ENCODE measurements at places on chromosomes 11 and 22.
A peak's percentile ranks its signal among the peaks of the same experiment; 100 is the strongest.

DNA sequence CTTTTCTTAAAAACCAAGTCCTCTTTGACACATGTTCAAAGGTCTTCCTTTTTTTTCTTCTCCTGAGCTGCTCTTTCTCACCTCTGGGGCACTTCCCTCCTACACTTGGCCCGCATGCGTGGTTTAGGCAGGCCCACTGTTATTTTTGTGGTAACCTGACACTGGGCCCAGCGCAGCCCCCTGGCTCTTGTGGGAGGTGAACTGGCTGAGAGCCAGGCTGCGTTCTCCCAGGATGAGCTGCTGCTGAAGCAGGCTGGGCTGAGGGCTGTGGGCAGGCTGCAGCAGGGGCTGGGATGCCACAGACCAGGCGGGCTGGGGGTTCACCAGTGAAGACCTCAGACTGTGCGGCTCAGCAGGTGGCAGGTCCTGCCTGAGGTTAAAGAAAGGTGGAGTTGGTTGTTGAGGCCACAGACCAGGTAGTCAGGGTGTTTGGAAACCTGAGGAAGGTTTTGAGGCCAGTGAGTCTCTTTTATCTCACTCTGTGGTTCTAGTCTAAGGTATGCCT, 72.4 kb downstream of the TEAD1 start:
- peak; percentile 96 for DNase-seq

DNA sequence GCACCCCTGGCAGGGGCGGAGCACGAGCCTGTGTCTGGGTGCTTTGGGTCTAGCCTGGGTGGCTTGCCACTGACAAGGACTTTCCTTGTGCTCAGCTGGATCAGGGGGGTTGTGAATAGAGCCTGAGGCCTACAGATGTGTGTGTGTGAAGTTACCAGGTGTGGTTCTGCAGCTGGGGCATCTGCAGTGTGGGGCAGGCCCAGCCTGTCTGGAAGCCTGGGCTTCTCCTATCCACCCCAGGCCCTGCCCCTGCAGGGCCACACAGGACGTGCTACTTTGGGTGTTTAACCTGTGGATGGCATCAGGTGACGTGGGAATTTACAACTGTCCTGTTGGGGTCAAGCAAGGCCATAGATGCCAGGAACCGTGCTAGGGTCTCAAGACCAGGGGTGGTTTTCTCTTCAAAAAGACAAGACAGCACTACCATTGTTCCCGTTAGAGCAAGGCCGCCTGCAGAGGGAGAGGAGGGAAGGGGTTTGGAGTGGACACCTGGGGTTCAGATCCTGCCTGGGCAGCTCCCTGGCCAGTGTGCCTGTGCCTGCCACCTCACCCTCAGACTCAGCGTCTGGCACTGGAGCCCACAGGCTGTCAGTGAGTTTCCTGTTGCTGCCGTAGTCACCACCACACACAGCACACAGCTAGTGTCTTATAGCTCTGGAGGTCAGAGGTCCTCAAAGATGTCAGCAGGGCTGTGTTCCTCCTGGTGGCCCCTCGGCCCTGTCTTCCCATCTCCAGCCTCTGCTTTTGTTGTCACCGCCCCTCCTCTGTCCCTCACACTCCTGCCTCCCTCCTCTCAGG, 31.6 kb downstream of the CTTN start:
- DNase-seq: no peak

GRCh38 chr11:91194546-91194945, 971.7 kb upstream of the CHORDC1 start:
- DNase-seq: no peak

GRCh38 chr11:129289350-129290040, 86.2 kb upstream of the BARX2 start:
- DNase-seq: no peak

DNA sequence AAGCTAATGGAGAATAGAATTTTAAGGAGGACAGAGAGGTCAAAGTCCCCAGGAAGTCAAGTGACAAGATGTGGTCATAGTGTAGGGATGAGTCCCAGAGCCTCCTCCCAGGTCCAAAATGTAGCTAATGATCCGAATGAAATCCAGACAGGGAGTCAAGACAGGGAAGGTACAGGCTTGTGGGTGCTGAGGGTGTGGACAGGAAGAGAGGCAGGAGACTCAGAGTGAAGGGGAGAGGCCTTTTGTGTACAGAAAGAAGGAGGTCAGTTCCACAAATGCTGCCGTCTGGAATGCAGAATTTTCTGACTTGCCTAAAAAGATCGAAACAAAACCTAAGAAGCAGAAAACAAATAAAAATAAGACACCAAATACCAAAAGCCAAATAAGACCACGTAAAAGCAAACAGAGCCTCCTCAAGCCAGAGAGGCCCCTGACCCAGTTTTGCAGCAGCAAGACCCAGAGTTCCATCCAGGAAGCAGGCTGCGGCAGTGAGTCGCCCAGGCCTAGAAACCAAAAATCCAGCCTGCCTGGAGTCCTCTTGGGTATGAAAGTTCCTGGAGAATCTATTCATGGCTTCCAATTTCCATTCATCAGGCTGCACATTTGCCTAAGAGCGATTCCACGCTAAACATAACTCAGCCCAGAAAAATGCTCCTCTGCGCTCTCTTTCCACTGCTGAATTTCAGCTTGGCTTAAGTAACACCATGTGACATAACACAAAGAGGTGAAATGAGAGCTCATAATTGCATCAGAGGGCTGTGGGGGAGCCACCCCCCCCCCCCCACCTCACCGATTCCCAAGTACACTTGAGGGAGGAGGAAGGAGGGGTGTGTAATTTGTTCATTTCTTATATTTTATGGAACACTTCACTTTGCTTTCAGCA, 71.2 kb downstream of the KIRREL3 start:
- DNase-seq: no peak

DNA sequence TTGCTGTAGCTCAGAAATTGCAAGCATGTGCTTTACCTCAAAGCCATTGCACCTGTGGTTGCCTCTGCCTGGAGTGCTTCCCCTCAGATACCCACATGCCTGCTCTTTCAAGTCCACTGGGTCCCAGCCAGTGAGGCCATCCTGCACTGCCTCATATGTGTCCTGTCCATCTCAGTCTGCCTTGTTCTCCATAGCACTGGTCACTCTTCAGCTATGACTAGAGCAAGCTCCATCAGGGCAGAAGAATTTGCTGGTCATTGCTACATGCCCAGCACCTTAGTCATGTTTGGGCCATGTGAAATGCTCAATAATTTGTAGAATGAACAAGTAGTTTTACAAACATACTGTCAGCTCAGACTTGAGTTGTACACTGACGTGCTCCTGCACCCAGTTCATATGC, 64.4 kb upstream of the HORMAD2 start:
- DNase-seq: no peak

- no peak for DNase-seq
These were observed 7.3 kb downstream of the AIP start for GRCh38 chr11:67489885-67490726.

DNA sequence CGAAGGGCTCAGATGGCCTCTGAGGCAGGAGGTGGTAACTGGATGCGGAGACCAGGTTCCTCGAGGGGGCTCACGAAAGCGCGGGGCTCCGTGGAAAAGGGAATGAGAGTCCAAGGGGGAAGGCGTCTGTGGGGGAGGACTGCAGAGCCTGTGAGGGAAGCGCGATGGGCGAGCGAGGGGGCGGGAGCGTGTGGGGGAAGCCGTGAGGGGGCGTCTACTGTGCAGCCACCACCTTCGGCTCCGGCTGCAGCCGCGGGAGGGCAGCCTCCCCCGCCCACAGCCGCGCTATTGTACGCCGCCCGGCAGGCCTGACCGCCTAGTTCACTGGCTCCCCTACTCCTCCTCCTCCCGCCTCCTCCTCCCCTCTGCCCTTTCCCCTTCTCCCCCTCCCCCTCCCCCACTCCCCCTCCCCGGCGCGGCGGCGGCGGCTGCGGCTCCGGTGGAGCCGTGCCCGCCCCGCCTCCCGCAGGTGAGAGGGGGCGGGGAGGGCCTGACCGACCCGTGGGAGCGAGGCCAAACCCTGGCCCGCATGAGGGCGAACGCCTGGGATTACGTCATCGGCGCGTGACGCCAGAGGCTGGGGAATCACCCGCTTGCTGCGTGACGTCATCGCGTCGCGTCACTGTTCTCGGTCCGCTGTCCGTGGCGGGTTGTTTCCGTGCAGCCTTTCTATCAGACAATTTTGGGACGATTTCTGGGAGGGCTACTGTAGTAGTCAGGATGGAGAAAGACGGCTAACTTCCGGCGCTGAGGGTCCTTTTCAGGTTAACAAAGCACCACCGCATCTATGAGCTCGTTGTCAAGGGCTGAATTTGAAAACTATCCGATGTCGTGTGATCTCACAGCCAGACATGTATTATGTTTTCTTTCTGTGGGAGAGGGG, at the start of gene PAK1:
TSS of gene PAK1 (minus strand) at position 294 of the 883 bp plus-strand sequence. CDS start 81,574 bp downstream, outside the sequence.
- peak; percentile 95 for DNase-seq

GRCh38 chr11:6876914-6877313, 489 bp downstream of the OR10A4 start:
- no peak for DNase-seq

DNA sequence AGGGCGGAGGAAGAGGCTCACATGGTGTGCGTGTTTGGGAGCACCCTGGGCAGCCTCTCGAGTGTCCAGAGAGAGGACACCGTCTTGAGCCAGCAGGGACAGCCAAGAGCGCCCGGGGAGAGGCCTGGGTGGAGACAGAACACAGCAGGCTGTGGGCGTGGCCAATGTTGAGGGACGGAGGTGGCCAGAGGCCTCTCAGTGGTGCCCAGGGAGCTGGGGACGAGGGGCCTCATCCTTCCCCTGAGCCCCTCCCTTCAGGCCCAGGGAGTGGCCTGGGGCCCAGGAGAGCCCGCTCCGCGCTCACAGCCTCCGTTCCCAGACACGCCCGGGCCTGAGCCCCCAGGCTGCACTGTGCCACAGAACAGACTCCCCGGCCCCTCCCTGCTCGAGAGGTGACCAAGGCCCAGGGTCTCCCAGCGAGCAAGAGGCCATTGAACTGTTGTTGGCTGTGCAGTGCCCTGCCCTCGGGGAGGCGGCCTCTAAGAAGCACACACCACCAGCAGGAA, 48.4 kb downstream of the CDKN1C start:
- DNase-seq: no peak

GRCh38 chr22:47231759-47232158, 469.3 kb downstream of the TBC1D22A start:
- no peak for DNase-seq

DNA sequence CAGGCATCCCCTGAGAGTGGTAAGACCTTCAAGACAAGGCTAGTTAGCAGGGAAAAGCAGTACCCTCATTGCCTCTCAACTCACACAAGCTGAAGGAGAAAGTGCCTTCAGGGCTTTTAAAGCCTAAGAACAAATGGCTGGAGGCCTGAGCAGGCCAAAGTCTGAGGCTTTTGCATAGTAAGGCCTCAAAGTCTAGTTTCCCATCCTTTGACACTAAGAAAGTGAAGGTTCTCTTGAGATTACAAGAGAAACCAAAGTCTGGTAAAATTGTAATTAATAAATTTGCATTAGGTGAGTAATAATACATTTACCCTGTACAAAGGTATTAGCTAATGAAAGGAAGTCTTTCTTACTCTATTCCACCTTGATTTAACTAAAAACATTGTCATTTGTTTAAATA, 47.0 kb upstream of the CCDC89 start:
- DNase-seq: no peak

- DNase-seq: no peak
These were observed 12.6 kb downstream of the SERPIND1 start for GRCh38 chr22:20786536-20786979.

DNA sequence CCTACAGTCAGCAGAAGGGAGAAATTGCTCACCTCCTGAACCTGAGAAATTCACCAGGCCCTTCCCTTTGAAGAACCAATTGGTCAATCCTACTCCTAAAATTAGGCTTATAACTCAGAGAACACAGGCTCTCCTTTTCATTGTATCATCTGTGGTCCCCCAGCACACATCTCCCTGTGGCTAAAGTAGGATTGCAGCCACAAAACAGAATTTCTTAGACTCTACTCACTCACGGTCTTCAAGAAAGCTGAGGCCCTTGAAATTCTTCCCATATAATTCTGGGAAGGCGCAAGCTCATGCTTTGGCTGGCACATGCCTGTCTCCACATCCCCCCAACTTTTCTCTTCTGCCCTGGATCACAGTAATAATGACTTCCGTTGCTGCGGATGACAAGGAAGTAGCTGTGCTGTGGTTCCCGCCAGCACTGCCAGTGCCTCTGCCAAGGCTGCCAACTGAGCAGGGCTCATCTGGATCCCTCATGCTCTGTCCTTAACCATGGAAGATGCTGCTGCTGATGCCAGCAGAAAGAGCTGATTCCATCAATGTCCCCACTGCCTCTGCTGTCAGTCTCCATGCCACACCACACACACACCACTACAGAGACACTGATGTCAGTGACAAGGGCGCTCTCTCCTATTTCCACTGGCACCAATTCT, 200.6 kb upstream of the POU2AF2 start:
- DNase-seq: no peak

DNA sequence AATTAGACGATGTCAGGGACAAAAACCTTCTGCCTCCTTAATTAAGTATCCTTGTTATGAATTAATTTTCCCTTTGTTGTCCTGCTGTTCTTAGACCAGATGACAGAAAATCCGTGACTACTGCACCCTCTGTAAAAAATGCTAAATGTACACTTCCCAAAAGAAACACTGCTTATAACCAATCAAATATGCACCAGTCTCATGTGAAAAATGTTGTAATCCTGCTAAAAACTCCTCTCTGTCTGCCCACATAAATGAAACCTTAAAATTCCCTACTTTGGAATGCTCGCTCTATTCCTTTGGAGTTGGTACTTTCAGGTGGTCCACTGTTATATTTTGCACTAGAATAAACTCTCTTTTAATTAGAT, 366.8 kb upstream of the CCDC179 start:
- no peak for DNase-seq

- no peak for DNase-seq
These were observed 16.5 kb upstream of the GAL start for GRCh38 chr11:68667511-68668500.

DNA sequence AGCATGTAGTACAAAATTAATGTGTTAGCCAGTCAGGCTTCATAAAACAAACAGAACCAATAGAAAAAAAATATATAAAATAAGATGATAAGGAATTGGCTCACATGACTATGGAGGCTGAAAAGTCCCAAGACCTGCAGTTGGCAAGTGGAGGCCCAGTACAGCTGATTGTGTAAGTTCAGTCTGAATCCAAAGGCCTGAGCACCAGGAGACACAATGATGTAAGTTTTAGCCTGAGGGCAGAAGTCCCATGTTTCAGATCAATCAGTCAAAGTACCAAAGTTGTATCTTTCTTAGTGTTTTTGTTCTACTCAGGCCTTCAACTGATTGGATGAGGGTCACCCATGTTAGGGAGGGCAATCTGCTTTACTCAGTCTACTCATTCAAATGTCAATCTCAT, 14.3 kb upstream of the OR10D3 start:
- DNase-seq: no peak

- no peak for DNase-seq
These were observed 50.3 kb downstream of the MPPED2 start for GRCh38 chr11:30535818-30536217.

GRCh38 chr11:85826116-85826855, 15.3 kb upstream of the SYTL2 start:
- DNase-seq: no peak

DNA sequence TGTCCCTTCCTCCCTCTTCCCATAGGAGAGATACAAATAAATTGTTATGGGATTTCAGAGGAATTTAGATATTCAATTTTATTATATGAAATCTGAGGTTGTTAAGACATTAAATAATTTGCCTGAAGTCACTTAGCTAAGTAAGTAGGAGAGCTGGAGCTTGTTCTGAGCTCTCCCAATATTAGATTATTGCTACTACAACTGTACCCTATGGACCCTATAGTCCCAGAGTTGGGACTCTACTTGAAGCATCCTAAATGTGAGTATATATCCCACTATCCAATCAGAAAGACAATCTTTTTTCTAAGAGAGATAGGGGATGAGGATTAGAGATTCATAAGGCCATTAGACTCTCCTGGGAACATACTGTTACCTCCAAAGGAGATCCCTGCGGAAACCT, 1130.0 kb downstream of the DLG2 start:
- DNase-seq: no peak

- DNase-seq: no peak
These were observed 42.1 kb downstream of the PRCP start for GRCh38 chr11:82858133-82858532.

All from NCI-H345 (cell line).